Stimulated activated CD4-positive, alpha-beta T cell treated with anti-CD3 and anti-CD28 coated beads, TNF-alpha, amount 100 ng/mL, for 24 hours (primary cell): ENCODE measurements at places on chromosomes 3 and 15.

- no peak for DNase-seq
Measured at GRCh38 chr3:183318877-183319276, 65.8 kb downstream of the B3GNT5 start.

DNA sequence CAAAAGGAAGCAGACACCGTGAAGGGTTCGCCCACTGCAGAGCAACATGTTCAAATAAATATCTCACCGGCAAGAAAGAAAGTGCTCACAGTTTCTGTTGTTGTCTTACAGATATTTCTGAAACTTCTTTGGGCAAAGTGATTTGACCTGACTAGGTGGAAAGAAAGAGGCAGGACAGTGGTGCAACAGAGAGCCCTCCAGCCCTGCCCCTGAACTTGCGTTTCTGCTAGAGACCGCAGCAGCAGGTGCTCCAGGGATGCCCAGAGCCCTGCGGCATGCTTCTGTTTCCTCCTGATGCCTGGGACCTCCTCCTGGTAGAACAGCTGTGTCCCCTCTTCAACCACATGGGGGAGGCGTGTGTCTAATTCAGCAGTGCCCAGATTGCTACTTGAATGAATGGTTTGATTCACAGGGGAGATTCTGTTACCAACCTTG is 123.4 kb downstream of the ATP10A start:
- peak; percentile 19 for DNase-seq

DNA sequence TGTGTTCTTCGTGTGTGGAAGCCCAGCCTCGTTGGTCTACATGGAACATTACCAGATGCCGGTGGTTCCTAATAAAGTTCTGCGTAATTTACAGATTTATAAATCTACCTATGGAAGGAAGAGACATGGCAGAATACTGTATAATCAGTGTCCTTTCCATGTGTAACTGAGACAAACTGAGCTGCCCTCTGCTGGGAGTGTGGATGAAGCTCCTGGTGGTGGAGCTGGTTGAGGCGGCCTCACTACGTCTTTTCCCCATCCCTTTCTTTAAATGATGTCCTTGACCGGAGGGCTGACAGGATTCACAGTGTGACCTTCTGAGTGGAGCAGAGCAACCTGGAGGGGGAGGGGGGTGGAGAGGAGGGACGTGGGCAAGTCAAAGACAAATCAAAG is 267.0 kb upstream of the CHRM5 start:
- no peak for DNase-seq

GRCh38 chr3:17195856-17196604 is 311.3 kb downstream of the PLCL2 start:
- DNase-seq = no peak

GRCh38 chr15:42921342-42921731 is 759 bp upstream of the TTBK2 start:
- DNase-seq = peak; percentile 27

GRCh38 chr3:55203546-55203945 is 275.7 kb upstream of the LRTM1 start:
- no peak for DNase-seq

GRCh38 chr15:46670258-46670657 is 1035.4 kb downstream of the SQOR start:
- no peak for DNase-seq

DNA sequence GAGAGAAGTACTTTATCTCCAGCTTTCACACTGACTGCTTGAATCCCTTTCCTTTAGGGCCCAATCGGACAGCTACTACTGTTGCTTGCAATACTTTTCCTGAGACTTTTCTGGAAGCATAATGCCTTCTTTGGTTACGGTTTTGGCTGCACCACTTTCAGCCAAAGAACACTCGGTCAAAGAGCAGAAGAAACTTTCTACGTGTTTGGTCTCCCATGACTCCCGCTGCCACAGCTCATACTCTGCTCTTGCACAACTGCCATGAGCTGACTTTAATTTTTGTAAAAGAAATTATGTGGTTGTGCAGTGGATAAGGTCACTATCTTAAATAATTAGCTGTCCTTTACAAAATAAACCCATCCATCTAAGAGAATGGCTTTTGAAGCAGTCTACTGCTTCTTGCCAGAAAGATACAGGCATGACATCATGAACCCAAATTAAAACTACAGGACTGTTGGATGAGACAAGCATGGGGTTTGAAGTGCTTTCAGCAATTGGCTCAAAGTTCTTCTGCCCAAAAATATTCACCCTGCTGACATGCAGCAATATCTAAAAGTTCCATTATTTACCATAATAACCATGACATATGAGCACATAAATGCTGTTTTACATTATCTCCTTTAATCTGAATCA is 42.0 kb downstream of the PROS1 start:
- DNase-seq = no peak

DNA sequence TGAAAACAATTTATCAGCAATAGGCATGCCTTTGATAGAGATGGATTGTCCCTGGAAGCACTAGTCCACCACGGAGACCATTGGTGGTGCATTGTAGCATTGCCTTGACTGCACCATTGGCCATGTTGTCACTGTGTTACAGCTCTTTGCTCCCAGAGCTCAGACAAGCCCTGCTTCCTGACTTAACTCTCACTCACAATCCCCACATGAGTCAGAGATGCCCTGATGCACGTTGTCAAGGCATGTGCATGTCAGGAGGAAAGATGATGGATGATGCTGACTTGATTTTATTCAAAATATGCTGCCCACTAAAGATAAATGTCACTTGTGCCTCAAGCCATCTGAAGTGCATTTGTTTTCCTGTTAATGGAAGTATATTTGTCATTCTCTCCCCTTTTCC is 266.1 kb downstream of the ARRDC4 start:
- DNase-seq = no peak

- DNase-seq = no peak
Measured at GRCh38 chr15:66649235-66649984, 52.6 kb upstream of the SMAD6 start.

GRCh38 chr3:158770741-158771350 is 31.0 kb upstream of the MFSD1 start:
- DNase-seq = no peak

- no peak for DNase-seq
Measured at GRCh38 chr3:148510116-148510515, 187.6 kb upstream of the AGTR1 start.

DNA sequence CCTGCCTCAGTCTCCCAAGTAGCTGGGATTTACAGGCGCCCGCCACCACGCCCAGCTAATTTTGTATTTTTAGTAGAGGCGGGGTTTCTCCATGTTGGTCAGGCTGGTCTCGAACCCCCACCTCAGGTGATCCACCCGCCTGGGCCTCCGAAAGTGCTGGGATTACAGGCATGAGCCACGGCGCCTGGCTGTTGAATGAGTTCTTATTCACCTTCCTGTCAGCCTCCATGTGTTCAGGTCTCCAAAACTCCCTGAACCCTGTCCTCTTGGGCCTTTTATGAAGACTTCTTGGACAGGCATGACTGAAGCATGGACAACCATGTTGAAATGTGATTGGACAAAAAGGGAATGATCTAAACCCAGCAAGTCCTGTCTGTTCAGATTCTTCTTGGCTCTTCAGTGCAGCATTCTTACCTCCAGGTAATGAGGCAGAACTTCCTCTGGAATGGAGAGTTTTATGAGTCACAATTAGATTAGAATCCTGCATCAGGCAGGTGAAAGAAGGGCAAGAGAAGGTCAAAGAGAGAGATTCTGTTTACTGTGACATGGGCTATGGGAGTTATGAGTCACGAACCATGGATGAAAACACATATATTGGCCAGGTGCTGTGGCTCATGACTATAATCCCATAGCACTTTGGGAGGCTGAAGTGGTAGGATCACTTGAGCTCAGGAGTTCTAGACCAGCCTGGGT is 23.1 kb upstream of the EIF4A2 start:
- no peak for DNase-seq

DNA sequence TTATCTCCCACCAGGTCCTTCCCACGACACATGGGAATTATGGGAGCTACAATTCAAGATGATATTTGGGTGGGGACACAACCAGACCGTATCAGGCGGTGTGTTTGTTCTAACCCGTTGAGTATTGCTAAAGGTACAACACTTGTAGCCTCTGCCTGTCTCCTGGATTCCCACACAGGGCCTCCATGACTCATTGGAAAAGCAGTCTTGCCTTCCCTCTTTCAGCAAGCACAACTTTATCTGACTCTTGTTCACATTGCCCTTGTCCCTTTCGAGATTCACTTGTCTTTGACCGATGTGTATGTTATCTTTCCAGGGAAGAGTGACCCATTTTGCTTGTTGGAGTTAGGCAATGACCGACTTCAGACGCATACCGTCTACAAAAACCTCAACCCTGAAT is 152.3 kb downstream of the MCTP2 start:
- no peak for DNase-seq

DNA sequence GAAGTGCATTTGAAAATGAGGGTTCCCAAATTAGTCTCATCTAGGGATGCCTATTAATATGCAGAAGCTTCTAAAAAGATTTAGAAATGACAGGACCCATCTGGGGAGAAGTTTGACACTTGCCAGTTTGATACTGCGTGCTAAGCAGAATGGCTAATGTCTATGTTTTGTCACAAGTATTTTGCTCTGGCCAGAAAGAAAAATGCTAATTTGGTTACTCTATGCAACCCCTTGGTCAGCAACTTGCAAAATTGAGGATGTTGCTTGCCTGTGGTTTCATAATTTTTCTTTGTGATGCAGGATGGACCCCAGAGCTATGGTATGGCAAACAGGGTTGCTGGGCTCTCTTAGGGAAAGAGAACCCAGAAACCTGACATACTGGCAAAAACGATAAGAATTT is 148.2 kb downstream of the FMN1 start:
- no peak for DNase-seq

DNA sequence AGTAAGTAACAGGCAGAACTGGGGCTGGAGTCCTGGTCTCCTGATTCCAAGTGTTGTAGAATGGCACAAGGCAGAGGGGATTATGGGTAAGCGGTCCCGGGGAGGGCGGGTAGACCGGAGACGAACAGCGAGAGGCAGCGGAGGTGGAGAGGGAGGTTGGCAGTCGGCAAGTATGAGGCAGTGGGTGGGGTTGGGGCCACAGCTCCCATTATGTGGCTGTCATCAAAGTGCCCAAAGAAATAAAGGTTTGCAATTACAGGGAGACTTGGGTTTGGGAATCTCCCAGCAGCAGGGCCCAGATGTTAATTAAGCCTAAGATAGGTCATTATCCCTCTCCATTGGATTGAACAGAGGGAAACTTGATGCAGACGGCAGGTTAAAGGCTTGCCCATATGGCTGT is 16.9 kb downstream of the FAM43A start:
- no peak for DNase-seq

DNA sequence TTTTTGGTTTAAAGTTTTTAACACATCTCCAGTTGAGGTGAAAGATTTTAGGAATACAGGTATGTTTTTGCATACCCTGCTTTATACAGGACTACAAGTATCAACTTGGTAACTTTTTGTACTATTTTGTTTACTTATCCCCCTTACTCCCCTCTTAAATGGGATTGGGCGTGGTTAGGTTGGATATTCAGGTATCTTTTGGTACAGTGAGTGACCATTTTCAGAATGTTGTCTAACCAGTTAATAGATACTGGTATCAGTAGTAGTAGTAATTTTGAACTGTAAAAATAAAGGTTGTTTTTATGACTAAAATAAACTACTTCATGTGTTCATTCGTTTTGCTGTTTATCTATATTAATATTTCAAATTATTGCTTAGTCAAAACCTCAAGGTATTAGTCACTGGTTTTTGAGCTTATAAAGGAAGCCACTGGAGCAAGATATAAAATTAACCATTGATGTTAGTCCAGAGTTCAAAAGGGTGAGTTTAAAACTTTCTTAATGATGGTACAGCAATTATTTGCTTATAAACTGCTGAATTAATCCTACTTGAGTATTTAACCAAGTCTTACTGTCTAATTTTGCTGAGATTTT is 3.3 kb downstream of the MME start:
- no peak for DNase-seq

GRCh38 chr3:70064194-70064779 is 64.8 kb downstream of the SAMMSON start:
- no peak for DNase-seq

- no peak for DNase-seq
Measured at GRCh38 chr3:168371846-168372245, 276.1 kb upstream of the GOLIM4 start.

DNA sequence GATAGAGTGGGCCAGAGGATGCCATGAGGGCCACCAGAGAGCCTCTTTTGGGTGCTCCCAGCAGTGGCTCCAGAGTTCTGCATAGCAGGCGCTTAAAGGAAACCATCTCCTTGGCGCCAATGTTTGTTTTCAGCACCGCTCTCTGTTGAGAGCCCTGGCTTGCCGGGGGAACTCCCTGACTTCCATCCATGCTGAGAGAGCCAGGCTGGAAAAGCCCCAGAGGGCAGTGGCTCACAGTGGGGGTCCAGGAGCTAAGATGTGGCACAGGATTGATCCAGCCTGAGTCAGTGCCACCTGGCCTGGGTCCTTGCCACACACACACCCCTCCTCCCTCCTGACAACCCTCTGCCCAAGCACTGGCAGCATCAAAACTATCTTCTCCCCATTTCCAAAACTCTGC is 50.4 kb upstream of the HACD2 start:
- DNase-seq = no peak

DNA sequence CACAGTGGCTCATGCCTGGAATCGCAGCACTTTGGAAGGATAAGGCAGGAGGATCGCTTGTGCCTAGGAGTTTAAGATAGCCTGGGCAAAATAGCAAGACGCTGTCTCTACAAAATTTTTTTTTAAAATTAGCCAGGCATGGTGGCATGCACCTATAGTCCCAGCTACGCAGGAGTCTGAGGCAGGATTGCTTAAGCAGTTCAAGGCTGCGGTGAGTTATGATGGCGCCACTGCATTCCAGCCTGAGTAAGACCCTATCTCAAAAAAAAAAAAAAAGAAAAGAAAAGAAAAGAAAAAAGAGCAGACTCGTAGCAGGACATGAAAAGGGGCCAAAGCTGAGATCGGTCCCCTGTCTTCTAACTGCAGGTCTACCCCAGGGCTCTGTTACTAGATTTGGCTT is 18.9 kb downstream of the SRGAP3 start:
- DNase-seq = no peak

- DNase-seq = no peak
Measured at GRCh38 chr3:121834157-121834670, 646 bp downstream of the IQCB1 start.

DNA sequence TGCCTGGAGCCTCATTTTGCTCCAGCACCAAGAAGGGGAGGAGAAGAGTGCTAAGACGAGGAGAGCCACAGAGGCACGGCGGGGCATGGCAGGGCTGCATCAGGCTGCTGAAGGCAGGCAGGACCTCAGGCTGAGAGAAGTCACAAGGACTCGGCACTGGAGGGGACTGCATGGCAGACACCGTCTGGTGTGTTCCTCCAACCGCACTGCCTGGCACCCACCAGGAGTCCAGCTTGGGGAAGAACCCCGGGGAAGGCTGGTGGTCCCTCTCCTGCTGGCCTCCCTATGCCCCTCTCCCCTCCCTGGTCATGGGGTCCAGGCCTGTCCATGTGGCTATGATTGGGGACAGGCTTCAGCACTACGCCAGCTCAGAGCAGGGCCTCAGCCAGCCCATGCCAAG is 153.2 kb upstream of the MEF2A start:
- DNase-seq = no peak

GRCh38 chr3:29324180-29324651 is 43.3 kb downstream of the RBMS3 start:
- DNase-seq = no peak

DNA sequence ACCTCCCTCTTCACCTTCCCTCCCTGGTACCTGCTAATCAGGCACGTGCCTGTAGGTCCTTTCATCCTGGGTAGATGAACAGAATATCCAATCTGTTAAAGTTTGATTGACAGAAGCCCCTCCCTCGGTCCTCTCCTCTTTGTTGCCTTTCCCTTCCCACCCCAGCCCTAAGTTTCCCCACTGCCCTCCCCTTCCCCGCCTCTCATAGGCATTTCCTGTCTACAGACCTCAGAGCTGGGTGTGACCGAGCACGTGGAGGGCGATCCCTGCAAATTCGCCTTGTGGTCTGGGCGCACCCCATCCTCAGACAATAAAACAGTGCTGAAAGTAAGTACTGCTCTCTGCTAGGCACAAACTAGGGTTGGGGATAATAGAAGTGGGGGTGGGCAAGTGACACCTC is 239.2 kb upstream of the UMPS start:
- no peak for DNase-seq
